Stomach (tissue), 19 donors: ENCODE measurements at places on chromosomes 1 and 21. TPM values are rescaled to one million over a fixed set of nuclear protein-coding genes. Genes with fewer than 3 reads are reported as not detected.

RNF186 gene
- total RNA-seq: not detected

BRINP2 gene
- total RNA-seq: not detected

SCYL3 gene
- total RNA-seq: 10.9 TPM

TAS1R1 gene
- total RNA-seq: not detected

PLA2G4A gene
- total RNA-seq: 2.2 TPM

SPATC1L gene
- total RNA-seq: 3.5 TPM

PROX1 gene
- total RNA-seq: 3.8 TPM

EXOSC10 gene
- 30.3 TPM for total RNA-seq

LHX8 gene
- total RNA-seq: not detected

OR14K1 gene
- not detected for total RNA-seq

TNFRSF8 gene
- 0.18 TPM for total RNA-seq

EDN2 gene
- total RNA-seq: not detected

S100B gene
- 7.0 TPM for total RNA-seq

CD1C gene
- 1.8 TPM for total RNA-seq

STX12 gene
- 68.3 TPM for total RNA-seq

GRCh38 chr1:175690915-175691314, 52.5 kb downstream of the TNR start:
- DNase-seq: no peak

GRCh38 chr1:37839676-37840075, 19.7 kb downstream of the MTF1 start:
- no peak for DNase-seq

GRCh38 chr1:212621043-212621948, 12.7 kb downstream of the ATF3 start:
- DNase-seq: no peak

DNA sequence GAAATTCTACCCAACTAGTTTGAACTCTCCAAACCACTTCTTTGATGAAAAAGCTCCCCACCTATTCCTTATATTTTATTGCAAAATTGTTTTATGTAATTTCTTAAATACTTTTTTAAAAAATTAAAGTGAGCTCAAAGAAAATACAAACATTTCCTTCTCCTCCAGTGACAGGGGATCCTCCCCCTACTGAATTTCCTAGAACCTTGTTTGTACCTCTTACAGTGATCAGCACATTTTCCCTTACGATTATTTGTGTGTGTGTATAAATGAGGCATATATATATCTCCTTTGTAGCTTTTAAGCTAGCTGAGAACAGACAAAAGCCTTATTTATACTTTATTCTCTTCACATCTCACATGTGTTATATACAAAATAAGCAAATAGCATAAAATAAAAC, 44.4 kb downstream of the VAV3 start:
- no peak for DNase-seq

- no peak for DNase-seq
Observed at GRCh38 chr1:116699605-116700004, 32.1 kb upstream of the IGSF3 start.

DNA sequence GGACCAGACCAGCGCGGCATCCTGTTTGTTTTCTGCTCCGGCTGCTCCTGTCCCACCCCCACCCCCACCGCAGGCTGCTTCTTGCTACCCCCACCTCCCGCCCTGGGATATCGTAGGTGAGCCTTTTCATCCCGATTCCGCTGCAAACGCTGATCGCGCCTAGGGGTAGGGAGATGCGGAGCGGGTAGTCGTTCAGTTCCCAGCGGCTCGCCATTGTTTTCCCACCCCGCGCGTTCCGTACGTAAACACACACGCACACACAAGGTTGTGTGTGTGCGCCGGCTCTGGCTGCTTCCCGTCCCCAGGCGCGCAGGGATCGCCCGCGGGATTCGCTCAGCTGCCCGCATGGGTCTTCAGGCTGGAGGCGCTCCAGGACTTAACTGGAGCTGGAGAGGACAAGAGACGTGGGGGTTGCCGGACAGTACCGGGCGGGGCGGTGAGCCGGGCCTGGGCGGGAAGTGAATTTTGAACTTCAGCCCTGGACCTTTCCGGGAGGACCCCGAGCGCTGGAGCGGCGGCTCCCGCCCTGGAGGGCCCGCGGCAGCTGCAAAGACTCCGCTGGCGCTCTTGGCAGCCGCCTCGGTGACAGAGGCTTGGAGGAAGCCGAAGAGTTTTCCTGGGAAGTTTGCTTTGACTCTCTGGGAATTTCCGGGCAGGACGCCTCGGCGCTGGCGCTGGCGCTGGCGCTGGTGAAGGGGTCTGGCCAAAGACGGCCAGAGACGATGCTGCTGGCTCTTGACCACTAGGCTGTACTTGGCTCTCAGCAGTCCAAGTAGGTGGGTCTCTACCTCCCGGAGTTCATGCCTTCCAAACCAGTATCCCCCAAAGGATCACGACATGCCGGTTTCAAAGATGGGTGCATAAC, 1.6 kb downstream of the SOX13 start:
- peak; percentile 90 for DNase-seq

- no peak for DNase-seq
Observed at GRCh38 chr1:234530672-234531071, 51.7 kb upstream of the TARBP1 start.

DNA sequence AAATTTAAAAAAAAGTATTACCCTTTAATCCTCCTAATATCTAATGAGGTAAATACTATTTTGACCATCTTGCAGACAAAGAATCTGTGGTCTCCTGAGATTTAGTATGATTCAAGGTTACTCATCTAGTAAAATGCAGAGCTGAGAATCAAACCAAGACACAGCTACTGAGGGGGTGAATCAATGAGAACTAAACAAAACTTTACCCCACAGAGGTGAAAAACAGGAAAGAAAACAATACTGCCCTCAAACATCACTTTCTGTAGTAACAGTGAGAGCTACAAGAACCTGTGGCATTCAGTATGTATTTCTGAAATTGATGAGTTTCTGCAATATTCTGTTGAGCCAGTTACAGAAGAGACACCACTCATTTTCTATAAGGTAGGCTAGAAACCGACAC, 85.1 kb downstream of the JAK1 start:
- no peak for DNase-seq

GRCh38 chr21:36034211-36034913, 26.0 kb downstream of the SETD4 start:
- no peak for DNase-seq

- peak; percentile 89 for DNase-seq
Observed at GRCh38 chr1:30801771-30802198, 44.2 kb upstream of the LAPTM5 start.

- no peak for DNase-seq
Observed at GRCh38 chr1:38287547-38287946, 241.0 kb upstream of the POU3F1 start.

GRCh38 chr21:35529171-35529863, 480.2 kb upstream of the RUNX1 start:
- DNase-seq: peak; percentile 70

- DNase-seq: no peak
Observed at GRCh38 chr1:93347334-93347899, 1.7 kb downstream of the DR1 start.

DNA sequence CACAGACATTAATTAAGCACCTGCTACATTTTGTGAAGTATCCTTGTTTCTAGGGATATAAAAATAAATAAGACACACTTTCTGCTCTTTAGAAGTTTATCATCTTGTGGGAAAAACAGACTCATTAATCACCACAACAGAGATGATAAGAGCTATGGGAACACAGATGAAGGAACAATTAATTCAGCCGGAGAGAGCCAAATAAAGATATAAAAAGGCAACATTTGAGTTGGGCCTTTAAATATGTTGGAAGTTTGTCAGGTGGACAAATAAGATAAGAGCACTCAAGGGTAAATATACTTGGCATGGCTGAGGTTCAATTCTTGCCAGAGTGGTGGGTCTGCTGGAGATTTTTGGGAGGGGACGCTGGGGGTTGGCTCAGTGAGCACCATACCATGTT, 34.2 kb upstream of the VTCN1 start:
- DNase-seq: no peak

GRCh38 chr1:166673722-166674121, 165.6 kb upstream of the POGK start:
- DNase-seq: no peak

- no peak for DNase-seq
Observed at GRCh38 chr1:17669866-17670451, 85.2 kb upstream of the ACTL8 start.

DNA sequence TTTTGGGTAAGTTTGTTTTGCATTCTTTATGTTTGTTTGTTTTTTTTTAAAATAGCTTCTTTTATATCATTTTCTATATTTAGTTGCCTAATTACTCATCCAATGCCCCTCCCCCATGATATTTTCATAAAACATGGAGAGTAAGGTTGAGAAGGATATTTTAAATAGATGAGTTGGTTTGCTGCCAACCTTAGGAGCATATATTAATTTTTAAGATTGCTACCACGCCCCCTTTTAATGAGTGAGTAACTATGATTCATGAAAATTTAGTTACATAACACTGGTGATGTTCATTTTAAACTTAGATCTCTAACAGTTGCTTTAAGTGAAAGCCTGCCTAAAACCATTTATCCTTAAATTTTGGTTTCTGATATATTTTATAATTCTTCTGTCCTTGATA, 18.7 kb downstream of the TMEM50A start:
- no peak for DNase-seq

- no peak for DNase-seq
Observed at GRCh38 chr1:70785287-70785686, 262.3 kb downstream of the PTGER3 start.

- DNase-seq: no peak
Observed at GRCh38 chr1:100213141-100213540, 35.1 kb upstream of the LRRC39 start.

DNA sequence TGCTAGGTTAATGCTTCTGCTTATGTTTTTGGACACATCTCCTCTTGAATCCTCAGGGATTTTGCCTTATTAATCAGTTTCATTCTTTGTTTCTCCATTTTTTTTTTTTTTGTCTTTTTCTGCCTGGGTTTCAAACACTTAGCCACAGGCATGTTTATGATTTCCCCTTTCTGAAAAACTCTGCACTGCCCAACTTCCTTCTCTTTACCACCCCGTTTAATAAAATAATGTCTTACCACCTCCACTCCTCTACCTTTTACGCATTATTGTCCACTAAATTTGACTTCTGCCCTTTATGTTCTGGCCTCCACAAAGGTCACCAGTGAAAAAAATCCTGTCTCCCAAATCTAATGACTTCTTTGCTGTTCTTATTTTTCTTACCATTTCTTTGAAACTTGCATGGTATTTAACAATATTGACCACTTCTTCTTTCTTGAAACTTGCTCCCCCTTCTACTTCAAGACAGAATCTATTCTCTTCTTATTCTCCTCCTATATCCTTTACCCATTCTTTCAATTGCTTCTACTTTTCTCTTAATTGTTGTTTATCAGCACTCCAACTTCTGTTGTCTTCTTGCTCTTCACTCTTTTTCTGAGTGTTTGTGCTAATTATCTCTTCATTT, 150.3 kb downstream of the TNFSF18 start:
- DNase-seq: no peak

DNA sequence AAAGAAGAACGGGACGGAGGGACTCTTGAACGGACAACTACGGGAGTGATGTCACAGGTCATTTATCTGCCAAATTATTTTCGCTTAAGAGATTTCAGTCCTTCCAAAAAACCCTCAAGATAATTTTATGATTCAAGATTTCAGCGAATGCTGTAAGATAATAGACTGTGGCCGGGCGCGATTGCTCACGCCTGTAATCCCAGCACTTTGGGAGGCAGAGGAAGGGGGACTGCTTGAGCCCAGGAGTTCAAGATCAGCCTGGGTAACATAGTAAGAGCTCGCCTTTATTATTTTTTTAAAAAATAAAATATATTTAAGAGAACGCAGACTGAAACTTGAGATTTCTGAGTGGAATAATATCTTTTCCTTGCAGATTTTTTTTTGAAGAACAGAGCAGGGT, 609 bp downstream of the RWDD2B start:
- no peak for DNase-seq

GRCh38 chr1:156744786-156745419, 4.0 kb upstream of the MRPL24 start:
- no peak for DNase-seq

DNA sequence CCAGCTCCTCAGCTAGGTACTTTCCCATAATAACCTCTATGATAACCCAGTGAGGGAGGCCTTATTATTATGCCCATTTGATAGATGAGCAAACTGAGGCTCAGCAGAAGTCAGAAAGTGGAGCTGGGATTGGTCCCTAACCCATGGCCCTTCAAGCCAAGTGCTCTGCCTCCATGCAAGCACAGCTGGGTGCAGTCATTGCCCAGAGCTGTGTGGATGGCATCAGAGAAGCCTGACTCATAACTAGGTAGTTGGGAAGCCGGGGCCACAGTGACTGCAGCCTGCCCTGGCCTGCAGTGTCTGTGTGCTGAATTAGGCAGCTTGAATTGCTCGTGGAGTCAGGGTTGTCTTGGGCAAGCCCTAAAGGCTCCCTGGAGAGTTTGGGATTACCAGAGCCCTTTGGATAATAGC, 89.9 kb upstream of the SLC2A1 start:
- no peak for DNase-seq

- DNase-seq: no peak
Observed at GRCh38 chr1:198300451-198300850, 143.7 kb downstream of the NEK7 start.

DNA sequence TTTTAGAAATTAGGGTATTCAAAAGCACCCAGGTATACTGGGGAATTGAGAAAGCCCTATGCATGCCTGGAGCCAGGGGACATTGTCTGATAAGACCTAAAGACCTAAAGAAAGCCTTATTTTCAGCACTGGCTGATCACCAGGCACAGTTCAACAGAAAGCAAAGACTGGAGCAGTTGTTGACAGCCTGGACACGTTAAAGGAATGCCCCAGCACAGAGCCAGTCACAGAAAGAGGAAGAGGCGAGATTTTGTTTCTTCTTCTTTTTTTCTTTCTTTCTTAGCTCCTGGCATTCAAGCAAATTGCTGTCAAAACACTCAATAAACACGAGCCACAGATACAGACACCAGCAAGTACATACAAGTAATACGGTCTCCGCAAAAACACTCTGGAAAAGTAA, 40.4 kb downstream of the RNF187 start:
- DNase-seq: no peak

- no peak for DNase-seq
Observed at GRCh38 chr1:211705467-211706091, 30.2 kb upstream of the NEK2 start.

GRCh38 chr1:44114098-44114497, 4.5 kb upstream of the KLF17 start:
- no peak for DNase-seq

GRCh38 chr1:22207511-22208267, 64.8 kb upstream of the WNT4 start:
- peak; percentile 76 for DNase-seq

- DNase-seq: no peak
Observed at GRCh38 chr1:150422541-150422940, 58.6 kb downstream of the RPRD2 start.

DNA sequence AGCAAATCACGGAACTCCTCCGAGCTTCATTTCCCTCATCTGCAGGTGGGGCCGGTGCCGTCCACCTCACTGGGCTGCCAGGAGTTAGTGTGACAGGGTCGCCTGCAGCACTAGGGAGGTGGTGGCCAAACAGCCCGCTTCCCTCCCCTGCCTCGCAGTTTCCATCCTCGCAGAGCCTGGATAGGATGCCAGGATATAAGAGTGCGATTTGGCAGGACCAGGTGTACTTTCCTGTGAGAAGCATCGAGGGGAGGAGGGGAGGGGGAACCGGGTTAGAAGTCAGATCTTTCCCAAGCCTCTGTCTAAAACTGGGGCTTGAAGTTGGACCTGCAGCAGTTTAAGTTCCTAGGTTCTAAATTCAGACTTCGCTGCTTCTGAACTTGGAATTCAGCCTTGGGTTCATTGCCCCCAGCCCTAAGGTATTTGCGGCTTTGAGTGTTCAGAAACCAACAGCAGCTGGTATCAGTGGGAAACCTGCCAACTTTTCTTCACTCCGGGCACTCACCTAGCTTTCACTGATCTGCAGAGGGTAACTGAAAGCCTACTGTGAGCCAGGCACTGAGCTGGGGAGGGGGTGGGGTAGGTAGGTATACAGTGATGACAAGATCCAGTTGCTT, 1.7 kb upstream of the JUN start:
- peak; percentile 82 for DNase-seq
